ENCODE measurements at places on chromosomes 7 and 10.

- no peak for DNase-seq
These were observed 22.2 kb upstream of the BMPER start for GRCh38 chr7:33882950-33883670.

GRCh38 chr7:45342236-45342635 lies 184.6 kb downstream of the RAMP3 start:
- peak; percentile 6 for DNase-seq

DNA sequence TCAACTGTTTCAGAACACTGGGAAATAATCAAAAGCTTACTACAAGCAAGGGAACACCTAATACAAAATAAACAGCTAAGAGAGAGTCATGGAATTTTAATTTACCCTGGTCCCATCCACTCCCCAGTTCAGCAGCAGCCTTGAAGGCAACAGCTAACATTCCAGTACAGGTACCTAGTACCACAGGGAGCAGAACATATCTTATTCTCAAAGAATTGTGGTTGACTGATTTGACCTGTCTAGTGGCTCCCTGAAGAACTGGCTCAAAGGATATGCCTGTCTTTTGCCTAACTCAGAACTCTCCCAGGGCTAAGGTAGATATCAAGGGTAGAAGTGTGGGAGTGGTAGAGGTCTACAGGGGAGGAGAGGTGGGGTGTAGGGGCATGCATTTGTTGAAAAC lies 32.3 kb downstream of the SMURF1 start:
- DNase-seq, result no peak

GRCh38 chr7:80468931-80469714 lies 42.7 kb downstream of the GNAT3 start:
- DNase-seq, result no peak

- DNase-seq, result no peak
These were observed 168.0 kb downstream of the ARHGAP12 start for GRCh38 chr10:31760674-31761081.

- no peak for DNase-seq
These were observed 145.2 kb downstream of the ST7 start for GRCh38 chr7:117098457-117098856.

DNA sequence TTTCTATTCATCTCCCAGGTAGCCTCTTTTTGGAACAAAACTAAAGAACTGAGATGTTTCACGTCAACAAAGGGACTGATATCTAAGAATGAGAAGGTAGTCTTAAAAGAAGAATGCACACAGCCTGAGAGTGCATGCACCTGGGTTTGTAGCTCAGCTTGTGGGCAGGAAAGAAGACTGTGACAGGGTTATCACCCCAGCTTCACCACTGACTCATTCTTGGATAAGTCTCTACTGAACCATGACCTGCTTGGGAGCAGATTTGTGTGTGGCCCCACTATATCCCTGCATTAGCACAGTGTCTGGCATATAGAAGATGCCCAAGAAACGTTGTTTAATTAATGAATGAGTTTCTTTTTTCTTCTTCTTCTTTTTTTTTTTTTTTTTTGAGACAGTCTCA lies 187.5 kb downstream of the GPAM start:
- DNase-seq, result no peak

Data from CD4-positive, alpha-beta T cell treated with Interleukin-12 subunit alpha and Interleukin-12 subunit beta, for 1 hour (primary cell).